ENCODE measurements at places on chromosomes 4 and X.

DNA sequence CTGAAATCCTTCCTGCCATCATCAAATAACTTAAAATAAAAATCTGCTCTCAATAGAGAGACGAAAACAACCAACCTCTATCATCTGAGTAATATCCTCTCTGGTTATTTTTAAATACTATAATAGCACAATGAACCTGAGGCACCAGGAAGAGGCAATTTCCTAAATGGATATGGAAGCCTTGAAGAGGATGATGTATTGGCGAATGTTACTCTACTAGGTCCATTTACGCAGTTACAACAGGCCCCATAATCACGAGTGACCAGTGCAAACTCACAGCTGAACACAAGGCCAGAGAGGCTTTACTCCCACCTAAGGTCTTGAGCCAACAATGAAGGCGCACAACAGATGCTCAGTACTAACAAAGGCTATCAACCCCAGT is 678.8 kb upstream of the NR3C2 start:
- no peak for DNase-seq

DNA sequence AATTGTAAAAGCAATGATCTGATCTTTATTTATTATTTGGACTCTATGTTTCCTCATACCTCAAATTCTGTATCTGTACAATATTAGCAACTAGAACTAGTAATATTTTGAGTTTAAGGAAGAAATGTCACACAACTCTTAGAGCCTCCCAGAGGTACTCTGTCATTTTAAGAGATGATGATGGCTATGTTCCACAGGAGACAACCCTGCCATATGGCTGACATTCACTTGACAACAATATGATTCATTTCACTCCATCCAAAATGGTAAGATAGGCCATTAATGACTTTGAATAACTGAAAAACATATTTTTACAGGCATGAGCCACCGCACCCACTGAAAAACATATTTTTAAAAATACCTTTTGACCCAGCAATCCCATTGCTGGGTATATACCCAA is 190.3 kb downstream of the MAML3 start:
- no peak for DNase-seq

DNA sequence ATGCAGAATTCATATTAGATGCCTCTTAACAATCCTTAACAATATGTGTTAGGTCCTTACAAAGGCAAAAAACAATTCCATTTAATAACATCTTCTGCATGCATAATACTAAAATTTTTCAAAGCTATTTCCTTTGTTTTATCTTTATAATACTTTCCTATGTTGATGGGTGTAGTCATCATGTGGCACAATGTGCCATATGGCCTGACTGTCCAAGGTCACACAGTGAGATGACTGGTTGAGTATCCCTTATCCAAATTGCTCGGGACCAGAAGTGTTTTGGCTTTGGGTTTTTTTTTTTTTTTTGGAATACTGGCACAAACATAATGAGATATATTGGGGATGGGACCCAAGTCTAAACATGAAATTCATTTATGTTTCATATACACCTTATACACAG is 77.7 kb downstream of the NR3C2 start:
- no peak for DNase-seq

DNA sequence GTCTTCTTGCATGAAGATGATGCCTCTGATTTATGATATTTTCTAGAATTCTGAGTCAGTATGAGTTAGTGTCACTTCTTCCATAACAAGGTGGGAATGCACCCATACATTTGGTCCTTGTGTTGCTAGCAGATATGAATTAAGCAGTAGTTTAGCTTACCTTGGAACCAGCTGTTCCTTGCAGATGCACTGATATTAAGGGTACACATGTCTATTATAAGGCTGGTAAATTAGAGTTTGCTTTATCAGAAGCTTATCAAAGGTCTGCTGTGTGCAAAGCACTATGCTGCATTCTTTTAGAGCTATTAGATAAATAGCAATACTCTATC is 36.5 kb downstream of the AFF1 start:
- DNase-seq = no peak

DNA sequence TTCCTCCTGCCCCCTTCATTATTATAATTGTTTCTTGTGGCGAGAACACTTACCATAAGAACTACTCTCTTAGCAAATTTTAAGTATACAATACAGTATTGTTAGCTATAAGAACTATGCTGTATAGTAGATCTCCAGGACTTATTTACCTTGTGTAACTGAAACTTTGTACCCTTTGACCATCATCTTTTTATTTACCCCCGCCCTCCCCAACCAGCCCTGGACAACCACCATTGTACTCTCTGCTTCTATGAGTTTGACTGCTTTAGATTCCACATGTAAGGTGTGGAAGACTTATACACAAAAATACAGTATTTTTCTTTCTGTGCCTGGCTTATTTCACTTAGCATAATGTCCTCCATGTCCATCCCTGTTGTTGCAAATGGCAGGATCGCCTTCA is 161.1 kb downstream of the PHF8 start:
- DNase-seq = no peak

Measured in SW 1271 (cell line).